ENCODE measurements at places on chromosomes 13 and 19. TPM values are rescaled to one million over a fixed set of nuclear protein-coding genes. Genes with fewer than 3 reads are reported as not detected.

The SHANK1 gene
- 6.5 TPM for total RNA-seq

The WDR83 gene
- 10.5 TPM for total RNA-seq

DNA sequence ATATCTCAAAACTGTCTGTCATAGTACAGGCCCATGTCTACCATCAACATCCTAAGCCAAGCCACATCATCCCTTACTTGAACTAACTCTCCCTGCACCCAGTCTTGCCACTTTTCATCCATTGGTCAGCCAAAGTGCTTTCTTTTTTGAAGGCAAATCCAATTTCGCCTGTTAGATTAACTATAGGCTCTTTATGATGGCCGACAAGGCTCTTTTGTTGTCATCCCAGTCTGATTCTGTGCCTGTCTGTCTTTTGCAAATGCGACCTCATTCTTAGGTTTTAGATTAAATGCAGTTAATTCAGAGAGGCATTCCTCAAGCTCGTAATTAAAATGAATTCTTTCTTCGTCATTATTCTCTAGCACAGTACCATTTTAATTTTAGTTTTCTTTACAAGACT, 148.3 kb downstream of the HS6ST3 start:
- no peaks in the 10 kb centered on the region for H3K4me1 ChIP-seq
- DNase-seq, result no peak
- no peaks in the 10 kb centered on the region for H3K36me3 ChIP-seq

GRCh38 chr13:108427355-108427754, 157.8 kb downstream of the TNFSF13B start:
- H3K36me3 ChIP-seq, result no peaks in the 10 kb centered on the region
- no peaks in the 10 kb centered on the region for H3K27me3 ChIP-seq
- no peak for DNase-seq
- no peaks in the 10 kb centered on the region for H3K4me1 ChIP-seq

The PSG5 gene
- not detected for total RNA-seq

- no peaks in the 10 kb centered on the region for H3K36me3 ChIP-seq
- H3K27ac ChIP-seq, result no peak overlapping the region
- H3K27me3 ChIP-seq, result no peaks in the 10 kb centered on the region
- H3K4me1 ChIP-seq, result no peaks in the 10 kb centered on the region
These were observed 83.0 kb downstream of the POLR1D start for GRCh38 chr13:27704681-27705080.

GRCh38 chr13:30364876-30365275, 57.4 kb upstream of the UBE2L5 start:
- peak overlapping the region; percentile 57 for H3K27ac ChIP-seq
- H3K27me3 ChIP-seq, result no peaks in the 10 kb centered on the region
- H3K4me3 ChIP-seq, result no peak overlapping the region
- DNase-seq, result no peak
- H3K4me1 ChIP-seq, result no peaks in the 10 kb centered on the region

- no peak overlapping the region for H3K27ac ChIP-seq
- no peak overlapping the region for H3K4me3 ChIP-seq
- H3K27me3 ChIP-seq, result no peaks in the 10 kb centered on the region
- no peaks in the 10 kb centered on the region for H3K36me3 ChIP-seq
These were observed 236.6 kb upstream of the MAB21L1 start for GRCh38 chr13:35712907-35713761.

GRCh38 chr13:26646603-26647002, 89.1 kb downstream of the WASF3 start:
- H3K27me3 ChIP-seq, result no peaks in the 10 kb centered on the region
- H3K36me3 ChIP-seq, result no peaks in the 10 kb centered on the region
- no peaks in the 10 kb centered on the region for H3K4me1 ChIP-seq
- H3K4me3 ChIP-seq, result no peak overlapping the region
- DNase-seq, result no peak

DNA sequence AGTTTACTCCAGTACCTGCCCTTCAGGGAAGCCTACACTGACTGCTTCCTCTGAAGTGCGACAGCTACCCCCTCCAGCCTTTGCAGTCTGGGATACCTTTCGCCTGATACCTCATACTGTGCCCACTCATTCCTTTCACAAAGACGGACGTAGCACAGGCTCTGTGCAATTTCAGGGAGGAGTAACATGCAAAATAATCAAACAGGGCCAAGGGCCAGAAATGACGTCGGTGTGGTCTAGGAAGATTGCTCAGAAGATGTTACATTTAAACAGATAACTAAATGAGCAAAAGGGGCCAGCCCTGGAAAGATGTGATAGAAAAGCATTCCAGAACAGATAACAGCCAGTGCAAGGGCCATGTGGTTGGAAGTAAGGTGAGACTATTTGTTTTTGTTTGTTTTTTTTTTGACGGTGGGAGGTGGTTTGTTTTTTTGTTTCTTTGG, 6.6 kb upstream of the DDX39A start:
- no peaks in the 10 kb centered on the region for H3K36me3 ChIP-seq
- no peaks in the 10 kb centered on the region for H3K4me1 ChIP-seq
- H3K27ac ChIP-seq, result no peak overlapping the region
- H3K27me3 ChIP-seq, result no peaks in the 10 kb centered on the region
- no peak overlapping the region for H3K4me3 ChIP-seq

DNA sequence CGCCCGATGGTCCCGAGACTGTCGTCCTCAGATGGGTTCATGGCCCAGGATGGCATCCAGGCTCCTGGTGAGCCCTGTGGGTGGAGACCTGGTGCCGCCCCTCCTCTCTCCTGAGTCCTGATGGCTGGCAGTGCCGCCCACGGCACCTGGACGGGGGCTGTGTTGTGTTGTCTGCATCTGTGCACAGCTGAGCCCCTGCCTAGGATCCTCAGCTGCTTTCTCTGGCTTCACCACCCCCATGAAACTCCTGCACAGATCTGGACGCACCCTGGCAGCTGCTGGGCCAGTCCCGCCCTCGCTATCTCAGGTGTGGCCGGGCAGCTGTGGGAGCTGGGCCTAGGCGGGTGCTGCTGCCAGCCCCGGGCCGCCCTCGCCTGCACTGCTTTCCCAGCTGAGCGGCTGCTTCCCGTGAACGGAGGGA, 27.7 kb downstream of the MCF2L start:
- H3K36me3 ChIP-seq, result no peaks in the 10 kb centered on the region
- H3K27me3 ChIP-seq, result no peaks in the 10 kb centered on the region
- H3K27ac ChIP-seq, result no peak overlapping the region
- no peaks in the 10 kb centered on the region for H3K4me1 ChIP-seq

The SIAH3 gene
- total RNA-seq, result 0.18 TPM

- no peak for DNase-seq
- no peaks in the 10 kb centered on the region for H3K4me1 ChIP-seq
- H3K27me3 ChIP-seq, result no peaks in the 10 kb centered on the region
- no peak overlapping the region for H3K4me3 ChIP-seq
These were observed 15.9 kb upstream of the DNAJC3 start for GRCh38 chr13:95660981-95661581.

The PCSK4 gene
- 6.4 TPM for total RNA-seq

- no peaks in the 10 kb centered on the region for H3K36me3 ChIP-seq
- H3K27ac ChIP-seq, result no peak overlapping the region
- DNase-seq, result no peak
- H3K4me1 ChIP-seq, result no peaks in the 10 kb centered on the region
- H3K27me3 ChIP-seq, result no peaks in the 10 kb centered on the region
These were observed 24.7 kb downstream of the FGF9 start for GRCh38 chr13:21695546-21695945.

The ANKRD27 gene
- total RNA-seq, result 11.8 TPM

DNA sequence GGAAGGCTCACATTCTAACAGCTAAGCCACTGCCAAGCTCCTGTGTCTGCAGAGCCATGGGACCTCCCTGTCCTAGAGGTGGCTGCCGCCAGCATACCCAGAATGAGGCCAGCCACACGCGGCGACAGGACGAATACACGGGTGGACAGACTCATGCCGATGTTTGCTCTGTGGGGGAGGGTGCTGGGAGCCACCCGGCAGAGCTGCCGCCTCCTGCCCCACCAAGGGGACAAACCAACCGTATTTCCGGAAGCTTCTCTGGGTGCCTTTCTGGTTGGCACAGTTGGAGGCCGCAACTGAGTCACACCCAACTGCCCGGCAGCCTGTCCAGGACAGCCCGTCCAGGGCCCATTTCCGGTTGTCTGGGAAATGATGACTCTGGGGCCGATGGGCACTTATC, 20.3 kb downstream of the C13orf46 start:
- H3K4me3 ChIP-seq, result no peak overlapping the region
- no peaks in the 10 kb centered on the region for H3K36me3 ChIP-seq

The NLRP11 gene
- total RNA-seq, result not detected

The KASH5 gene
- 0.55 TPM for total RNA-seq
